Epithelial cell of proximal tubule (primary cell): ENCODE measurements at places on chromosomes 7 and 10. TPM values are rescaled to one million over a fixed set of nuclear protein-coding genes. Genes with fewer than 3 reads are reported as not detected.

Gene SLC39A12
- total RNA-seq, result not detected in 2 replicates

Gene LRRC61
- 45.4 and 60.3 TPM in 2 replicates for total RNA-seq

GRCh38 chr10:31554556-31554955 is 235.5 kb downstream of the ZEB1 start:
- no peak for DNase-seq

- DNase-seq, result no peak
Measured at GRCh38 chr7:148783801-148784527, 85.3 kb downstream of the CUL1 start.

DNA sequence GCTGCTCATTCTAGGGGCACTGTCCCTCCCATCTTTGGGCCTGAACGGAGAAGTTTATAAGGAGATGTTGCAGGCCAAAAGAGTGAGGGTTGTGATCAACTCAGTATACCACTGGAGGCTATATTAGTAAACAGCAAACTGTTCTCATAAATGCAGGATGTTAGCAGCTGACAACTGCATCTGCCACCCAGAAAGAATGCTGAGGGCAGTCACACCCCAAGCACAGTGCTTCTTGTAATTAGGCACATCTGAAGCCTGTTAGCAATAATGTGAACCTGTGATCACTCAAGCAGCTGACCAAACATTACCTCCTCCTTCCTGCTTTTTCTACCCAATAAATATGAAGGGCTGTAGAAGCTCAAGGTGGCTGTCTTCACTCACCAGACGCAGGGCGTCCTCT is 38.4 kb upstream of the ZNF138 start:
- no peak for DNase-seq

DNA sequence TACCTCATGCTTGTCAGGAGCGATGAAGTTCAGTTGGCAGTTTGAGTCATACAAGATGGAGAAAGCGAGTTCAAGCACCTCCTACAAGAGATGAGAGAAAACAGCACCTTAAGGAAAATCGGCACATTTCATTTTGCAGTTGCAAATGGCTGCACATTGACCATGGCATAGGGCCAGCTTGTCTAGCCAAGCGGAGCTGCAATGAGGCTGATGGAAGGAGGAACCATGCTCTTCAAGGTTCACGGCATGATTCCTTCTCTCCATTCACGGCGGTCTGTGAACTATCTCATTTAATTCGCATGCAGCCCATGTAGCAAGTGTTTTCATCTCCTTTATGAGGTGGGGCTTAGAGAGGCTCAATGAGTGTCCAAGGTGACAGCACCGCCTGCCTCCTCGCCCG is 137.4 kb upstream of the AOAH start:
- no peak for DNase-seq

- DNase-seq, result no peak
Measured at GRCh38 chr7:30911561-30911969, at the start of gene AQP1. Gene AQP1 (plus strand): TSS chr7:30911853. CDS start chr7:30911910, 57 bp downstream.

GRCh38 chr7:53358269-53358668 is 322.8 kb downstream of the POM121L12 start:
- no peak for DNase-seq

DNA sequence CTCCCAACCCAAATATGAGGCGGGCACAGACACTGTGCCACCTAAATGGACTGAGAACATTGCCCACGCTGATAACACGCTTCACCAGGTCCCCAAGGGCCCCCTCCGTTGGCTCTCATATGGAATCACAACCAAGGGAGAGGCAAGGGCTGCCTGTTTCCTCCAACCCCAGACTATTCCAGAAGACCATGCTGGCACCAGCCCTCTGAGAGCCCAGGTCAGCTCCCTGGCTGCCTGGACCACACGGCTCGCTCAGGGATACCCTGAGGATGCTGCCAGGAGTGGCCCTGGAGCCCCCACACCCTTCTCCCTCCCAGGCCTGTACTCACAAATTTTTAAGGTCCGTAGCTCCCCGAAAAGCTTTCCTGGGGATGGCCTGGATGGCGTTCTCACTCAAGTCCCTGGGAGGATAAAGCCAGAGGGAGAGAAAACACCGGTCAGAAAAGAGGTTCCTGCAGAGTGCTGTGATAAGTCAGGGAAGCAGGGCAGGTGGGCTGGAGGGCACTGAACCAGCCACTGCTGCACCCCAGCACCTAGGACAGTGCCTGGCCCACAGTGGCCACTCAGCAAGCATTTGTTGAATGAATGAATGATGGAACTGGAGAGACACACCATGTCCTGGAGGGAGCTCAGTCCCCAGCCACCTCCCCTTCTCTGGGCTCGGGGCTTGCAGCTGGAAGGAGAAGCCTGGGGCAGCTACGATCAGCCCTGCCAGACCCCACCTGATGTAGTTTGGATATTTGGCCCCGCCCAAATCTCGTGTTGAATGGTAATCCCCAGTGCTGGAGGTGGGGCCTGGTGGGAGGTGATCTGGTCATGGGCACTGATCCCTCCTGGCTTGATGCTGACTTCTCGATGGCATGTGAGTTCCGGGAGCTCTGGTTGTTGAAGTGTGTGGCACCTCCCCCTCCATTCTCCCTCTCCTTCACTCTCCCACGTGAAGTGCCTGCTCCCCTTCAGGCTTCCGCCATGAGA is 119.8 kb downstream of the SLIT1 start:
- DNase-seq, result no peak

GRCh38 chr10:12668634-12669033 is 319.3 kb downstream of the CAMK1D start:
- DNase-seq, result no peak
